Left ventricle myocardium inferior (tissue), 1 donor: ENCODE measurements at places on chromosomes 12 and 14. TPM values are rescaled to one million over a fixed set of nuclear protein-coding genes. Genes with fewer than 3 reads are reported as not detected.

DNA sequence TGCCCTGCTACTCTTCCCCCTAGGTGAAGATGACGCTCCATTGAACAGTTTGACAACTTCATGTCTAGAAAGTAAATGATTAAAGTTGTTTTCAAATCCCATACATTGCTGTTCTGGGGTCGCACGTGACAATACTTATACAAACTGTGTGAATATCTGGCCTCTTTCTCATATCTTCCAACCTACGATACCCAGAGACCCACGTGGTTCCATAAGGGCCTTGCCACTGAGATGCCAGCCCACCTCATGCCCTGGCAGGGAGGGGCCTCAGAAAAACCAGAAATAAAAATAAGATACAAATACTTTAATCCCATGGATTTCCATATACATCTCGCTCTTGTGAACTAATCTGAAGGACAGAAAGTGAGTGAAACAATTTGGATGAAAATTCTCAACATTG lies 4.5 kb downstream of the GZMB start:
- H3K27me3 ChIP-seq, result peaks cover 7% of the 10 kb centered on the region
- H3K36me3 ChIP-seq, result no peaks in the 10 kb centered on the region
- DNase-seq, result no peak
- no peaks in the 10 kb centered on the region for H3K4me1 ChIP-seq
- no peak overlapping the region for H3K4me3 ChIP-seq
- no peak overlapping the region for H3K27ac ChIP-seq

DNA sequence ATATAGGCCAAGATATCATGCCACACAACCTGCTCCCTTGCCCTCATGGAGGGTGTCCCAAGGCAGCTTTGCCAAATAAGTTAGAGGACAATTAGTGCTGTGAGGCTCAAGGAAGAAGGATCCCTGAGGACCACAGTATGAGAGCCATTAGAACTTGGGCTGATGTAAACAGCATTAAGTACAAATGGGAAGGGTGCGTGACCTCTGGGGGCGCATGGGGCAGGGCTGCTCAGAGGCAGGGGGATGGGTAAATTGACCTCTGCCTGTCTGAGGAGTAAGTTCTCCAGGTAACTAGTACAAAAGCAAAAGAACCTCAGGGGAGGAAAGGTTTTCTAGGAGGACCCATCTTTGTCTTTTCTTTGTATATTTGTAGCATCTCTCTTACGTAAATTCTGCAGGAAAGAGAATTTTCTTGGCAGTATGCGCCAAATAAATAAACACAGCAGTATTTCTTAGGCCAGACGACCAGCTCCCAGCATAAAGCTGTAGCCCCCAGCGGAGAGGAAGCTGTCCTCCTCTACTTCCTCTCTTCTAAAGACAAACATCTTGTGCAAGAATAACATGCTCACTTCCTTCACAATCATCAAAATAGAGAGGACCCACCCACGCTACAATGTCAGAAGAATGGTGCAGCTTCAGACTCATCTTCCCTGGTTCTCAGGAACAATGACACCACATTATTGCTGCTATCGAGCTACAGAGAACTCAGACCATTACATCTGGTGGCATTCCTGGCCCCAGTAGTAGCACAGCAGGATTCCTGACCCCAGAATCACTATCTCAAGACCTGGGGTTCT lies 16.4 kb upstream of the VWF start:
- DNase-seq, result no peak
- H3K4me3 ChIP-seq, result no peak overlapping the region
- H3K27me3 ChIP-seq, result no peaks in the 10 kb centered on the region
- H3K36me3 ChIP-seq, result no peaks in the 10 kb centered on the region

- H3K4me1 ChIP-seq, result peaks cover 22% of the 10 kb centered on the region
- no peaks in the 10 kb centered on the region for H3K27me3 ChIP-seq
- H3K27ac ChIP-seq, result peak overlapping the region; percentile 76
- DNase-seq, result no peak
- no peak overlapping the region for H3K4me3 ChIP-seq
These were observed 92.9 kb downstream of the FAR2 start for GRCh38 chr12:29241821-29242591.

DNA sequence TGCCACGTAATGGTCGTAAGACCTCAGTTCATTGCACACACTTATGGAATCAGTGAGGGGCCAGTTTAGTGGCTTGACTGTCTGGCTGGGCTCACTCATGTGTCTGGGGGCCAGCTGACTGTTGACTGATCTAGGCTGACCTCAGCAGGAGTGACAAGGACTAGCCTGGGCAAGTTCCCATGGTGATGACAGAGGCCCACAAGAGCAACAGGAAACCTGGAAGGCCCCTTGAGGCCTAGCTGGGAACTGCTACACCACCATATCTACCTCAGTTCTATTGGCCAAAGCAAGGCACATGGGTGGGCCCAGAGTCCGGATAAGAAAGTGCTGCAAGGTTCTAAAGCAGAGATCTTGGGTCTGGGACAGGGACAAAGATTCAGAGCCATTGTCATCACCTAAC lies 21.3 kb upstream of the RFLNA start:
- no peak overlapping the region for H3K27ac ChIP-seq
- peaks cover 22% of the 10 kb centered on the region for H3K27me3 ChIP-seq
- H3K4me3 ChIP-seq, result no peak overlapping the region
- DNase-seq, result no peak
- peaks cover 5% of the 10 kb centered on the region for H3K4me1 ChIP-seq

The SRSF9 gene
- 34.4 TPM for total RNA-seq

DNA sequence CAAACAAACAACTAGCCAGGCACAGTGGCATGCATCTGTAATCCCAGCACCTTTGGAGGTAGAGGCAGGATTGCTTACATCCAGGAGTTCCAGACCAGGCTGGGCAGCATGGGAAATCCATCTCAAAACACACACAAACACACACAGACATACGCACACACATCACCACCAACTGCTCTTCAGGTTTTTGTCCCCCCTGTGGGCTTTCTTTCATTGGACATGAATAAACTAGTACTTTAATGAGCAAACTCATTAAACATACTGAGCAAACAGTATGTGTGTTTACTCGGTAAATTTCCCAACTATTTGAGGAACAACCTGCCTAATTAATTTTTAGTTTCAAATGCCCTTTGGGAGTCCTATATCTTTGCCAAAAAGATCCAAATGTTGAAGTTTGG lies 10.1 kb upstream of the RASSF3 start:
- H3K36me3 ChIP-seq, result no peaks in the 10 kb centered on the region
- H3K27me3 ChIP-seq, result no peaks in the 10 kb centered on the region
- no peak overlapping the region for H3K27ac ChIP-seq
- no peaks in the 10 kb centered on the region for H3K4me1 ChIP-seq
- no peak overlapping the region for H3K4me3 ChIP-seq
- no peak for DNase-seq
